Activated T-helper 2 cell treated with anti-CD3 and anti-CD28 coated beads, Interferon-gamma antibody, Interleukin-2, Interleukin-4, amounts not matched to agents 10 μg/mL and 5 μg/mL and 100 μg/mL, durations not matched to agents 14 hours and 24 hours and 36 hours (primary cell): ENCODE measurements at places on chromosomes 13 and 19. TPM values are rescaled to one million over a fixed set of nuclear protein-coding genes. Genes with fewer than 3 reads are reported as not detected.

- DNase-seq = no peak
These were observed 377.6 kb downstream of the IRS2 start for GRCh38 chr13:109408591-109409382.

DNA sequence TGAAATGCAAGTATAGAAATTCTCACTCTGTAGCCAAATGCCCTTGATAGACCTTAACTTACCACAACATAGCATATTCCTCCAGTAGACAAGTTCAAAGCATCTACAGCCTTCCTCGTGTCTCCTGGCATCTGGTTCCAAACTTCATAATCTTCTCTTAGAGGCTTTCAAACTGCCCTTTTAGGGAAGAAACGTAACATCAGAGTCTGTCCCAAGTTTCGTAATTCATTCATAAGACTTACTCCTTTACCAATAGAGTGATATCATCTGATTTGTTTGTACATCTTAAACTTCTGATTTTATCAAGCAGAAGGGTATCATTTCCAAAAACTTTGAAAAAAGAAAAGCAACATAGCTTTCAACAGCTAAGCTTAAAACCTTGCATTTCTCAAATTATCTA, 137.4 kb downstream of the SPRY2 start:
- no peak for DNase-seq

- no peak for DNase-seq
These were observed 29.5 kb upstream of the CEBPG start for GRCh38 chr19:33343859-33344572.

GRCh38 chr19:10916602-10917001, 11.8 kb downstream of the YIPF2 start:
- no peak for DNase-seq

- DNase-seq = no peak
These were observed 301.7 kb downstream of the NDFIP2 start for GRCh38 chr13:79782541-79783205.

DNA sequence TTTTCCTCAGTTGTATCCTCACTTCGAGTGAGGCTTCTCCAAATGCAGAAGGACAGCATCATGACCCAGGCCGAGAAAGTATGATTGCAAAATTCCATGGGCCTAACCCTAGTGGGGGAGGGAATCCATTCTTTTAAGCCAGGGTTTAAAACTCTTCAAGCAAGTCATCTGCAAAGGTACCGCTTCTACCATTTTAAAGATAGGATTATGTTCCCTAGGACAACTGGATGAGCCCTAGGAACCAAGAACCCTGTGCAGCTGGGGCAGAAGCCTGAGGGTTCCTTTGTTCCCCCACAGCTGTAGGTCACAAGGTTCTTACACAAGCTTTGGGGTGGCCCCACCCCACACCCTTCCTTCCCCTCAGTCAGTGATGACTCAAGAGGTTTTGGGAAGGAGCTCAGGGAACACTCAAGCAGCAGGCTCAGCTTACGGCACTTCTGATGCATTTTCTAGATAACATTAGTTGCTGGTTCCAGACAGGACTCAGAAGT, 13.5 kb downstream of the ARL11 start:
- DNase-seq = no peak

DNA sequence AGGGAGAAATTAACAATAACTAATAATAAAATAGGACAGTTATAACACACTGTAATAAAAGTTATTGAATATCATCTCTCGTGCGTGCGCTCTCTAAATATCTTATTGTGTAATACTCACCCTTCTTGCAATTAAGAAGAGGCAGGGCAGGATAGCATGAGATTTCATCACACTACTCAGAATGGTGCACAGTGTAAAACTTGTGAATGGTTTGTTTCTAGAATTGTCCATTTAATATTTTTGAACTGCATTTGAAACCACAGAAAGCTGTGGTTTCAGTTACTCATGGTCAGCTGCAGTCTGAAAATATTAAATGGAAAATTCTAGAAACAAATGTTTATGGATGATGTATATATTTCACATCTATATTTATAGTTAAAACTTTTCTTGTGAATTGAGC, 161.1 kb downstream of the DCT start:
- no peak for DNase-seq

GRCh38 chr13:105921711-105922110, 613.8 kb downstream of the EFNB2 start:
- DNase-seq = no peak

GRCh38 chr19:14089412-14089661, 1.2 kb downstream of the SAMD1 start:
- DNase-seq = no peak

- DNase-seq = no peak
These were observed 306.2 kb downstream of the TEX29 start for GRCh38 chr13:111626371-111627305.

GRCh38 chr19:55831846-55832245, at the start of gene NLRP11:
NLRP11 (minus strand) TSS chr19:55831999; CDS start chr19:55818174, 13,825 bp downstream.
- no peak for DNase-seq

DNA sequence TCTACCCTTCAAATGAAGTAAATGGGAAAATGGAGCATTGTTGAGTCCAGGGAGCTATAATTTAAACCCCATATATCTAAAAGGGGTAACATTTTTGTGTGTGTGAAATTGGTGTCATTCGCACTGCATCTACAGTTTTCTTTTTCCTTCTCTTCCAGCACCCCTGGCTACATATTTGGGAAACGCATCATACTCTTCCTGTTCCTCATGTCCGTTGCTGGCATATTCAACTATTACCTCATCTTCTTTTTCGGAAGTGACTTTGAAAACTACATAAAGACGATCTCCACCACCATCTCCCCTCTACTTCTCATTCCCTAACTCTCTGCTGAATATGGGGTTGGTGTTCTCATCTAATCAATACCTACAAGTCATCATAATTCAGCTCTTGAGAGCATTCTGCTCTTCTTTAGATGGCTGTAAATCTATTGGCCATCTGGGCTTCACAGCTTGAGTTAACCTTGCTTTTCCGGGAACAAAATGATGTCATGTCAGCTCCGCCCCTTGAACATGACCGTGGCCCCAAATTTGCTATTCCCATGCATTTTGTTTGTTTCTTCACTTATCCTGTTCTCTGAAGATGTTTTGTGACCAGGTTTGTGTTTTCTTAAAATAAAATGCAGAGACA, 28.6 kb downstream of the ALOX5AP start:
- DNase-seq = no peak

Gene NLRP7
- not detected in 2 replicates for total RNA-seq

Gene ZNF208
- total RNA-seq = 0.05 and 0.48 TPM in 2 replicates
